Stimulated activated naive CD4-positive, alpha-beta T cell treated with Interleukin-2 at 50 U/mL for 16 hours (primary cell): ENCODE measurements at places on chromosomes 6 and 20.

GRCh38 chr6:143333081-143333480, 117.4 kb downstream of the ADAT2 start:
- no peak for DNase-seq

DNA sequence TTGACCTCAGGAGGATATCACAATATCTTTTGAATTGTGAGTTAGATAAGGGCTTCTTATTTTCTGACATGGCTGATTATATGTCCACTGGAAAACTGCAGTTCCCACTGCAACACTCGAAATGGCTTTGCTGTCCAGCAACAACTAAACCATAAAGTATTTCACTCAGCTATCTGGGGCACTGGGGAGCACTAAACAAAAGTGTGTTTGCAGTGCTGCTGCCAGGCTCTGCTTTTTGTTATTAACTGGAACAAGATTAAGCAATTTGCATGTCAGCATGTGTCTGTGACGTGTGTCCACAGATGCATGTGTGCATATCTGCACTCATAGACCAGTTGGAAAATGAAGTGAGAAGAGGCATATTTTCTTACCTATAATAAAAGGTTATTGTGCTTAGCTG, 107.8 kb upstream of the CCN2 start:
- no peak for DNase-seq

DNA sequence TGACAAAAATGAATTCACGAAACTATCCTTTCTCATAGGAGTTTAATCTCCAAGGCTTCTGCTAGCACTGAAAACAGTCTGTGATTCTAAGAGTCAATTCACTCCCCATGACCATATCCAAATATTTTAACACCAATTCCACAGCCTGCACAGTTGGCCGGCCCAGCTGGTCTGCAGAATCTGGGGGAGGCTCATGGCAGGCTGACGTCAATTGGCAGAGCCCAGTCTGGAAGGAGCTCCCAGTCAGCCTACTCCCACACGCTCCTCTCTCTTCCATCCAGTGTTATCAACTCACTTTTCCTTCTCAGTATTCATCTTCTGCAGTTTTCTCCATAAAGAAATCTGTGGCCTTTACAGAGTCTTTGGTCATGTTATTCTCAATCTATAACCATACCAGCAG, 111.0 kb downstream of the TBXT start:
- DNase-seq, result no peak

GRCh38 chr6:1551249-1551648, 58.5 kb upstream of the FOXC1 start:
- DNase-seq, result no peak

DNA sequence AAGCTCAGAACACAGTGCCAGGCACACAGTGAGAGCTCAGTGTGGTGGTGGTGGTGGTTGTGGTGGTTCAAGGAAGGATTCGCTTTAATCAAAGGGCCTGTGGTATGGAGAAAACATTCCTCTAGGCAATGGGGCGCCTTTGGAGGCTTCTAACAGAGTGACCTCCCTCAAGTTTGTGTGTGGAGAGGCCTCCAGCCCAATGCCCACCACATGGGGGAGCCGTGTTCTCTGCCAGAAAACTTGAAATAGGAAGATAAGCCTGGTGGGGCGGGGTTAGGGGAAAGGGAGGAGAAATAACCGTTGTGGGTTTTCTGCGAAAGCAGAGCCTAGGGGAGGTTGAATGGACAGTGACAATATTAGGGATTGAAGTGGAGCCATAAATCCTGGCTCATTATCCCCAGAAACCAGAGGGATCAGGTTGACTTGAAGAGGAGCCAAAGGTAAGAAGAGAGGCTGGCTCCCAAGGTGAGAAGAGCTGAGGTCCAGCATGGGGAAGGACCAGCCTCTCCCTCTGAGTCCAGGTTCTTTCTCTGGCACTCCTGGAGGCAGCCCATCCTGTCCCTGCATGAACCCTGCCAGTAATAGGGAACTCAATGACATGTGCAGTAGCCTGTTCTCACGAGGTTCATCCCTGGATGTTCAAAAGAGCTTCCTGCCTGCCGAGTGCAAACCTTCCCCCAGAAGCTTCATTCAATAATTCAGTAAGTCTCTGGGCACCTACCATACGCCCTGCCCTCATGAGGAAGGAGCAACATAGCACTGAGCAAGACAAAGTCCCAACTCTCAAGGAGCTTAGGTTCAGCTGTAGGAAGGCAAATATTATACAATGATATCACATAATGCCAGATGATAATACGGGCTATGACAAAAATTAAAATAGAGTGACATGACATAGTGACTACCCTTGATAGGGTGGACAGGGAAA, 51.4 kb downstream of the TGM2 start:
- DNase-seq, result no peak

- DNase-seq, result no peak
Measured at GRCh38 chr20:23096986-23097520, 10.9 kb upstream of the CD93 start.

DNA sequence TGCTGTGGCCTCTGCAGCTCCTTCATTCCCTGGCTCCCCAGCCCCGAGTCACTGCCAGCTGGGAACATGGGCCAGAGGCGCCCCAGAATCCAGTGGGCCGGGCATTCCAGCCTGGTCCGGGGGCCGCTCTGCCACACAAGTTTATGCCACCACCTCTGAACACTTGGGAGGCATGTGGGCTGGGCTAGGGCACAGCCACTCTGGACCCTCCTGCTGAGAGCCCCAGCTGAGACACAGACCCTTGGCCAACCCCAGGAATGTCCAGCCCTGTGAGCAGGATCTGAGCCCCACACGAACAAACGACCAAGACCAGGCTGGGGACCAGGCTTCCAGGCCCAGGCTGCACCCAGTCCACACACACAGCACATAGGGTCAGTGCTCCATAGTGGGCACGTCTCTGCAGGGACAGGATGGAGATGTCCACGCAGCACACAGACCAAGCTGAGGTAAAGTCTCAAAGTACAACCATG, 33.0 kb downstream of the YTHDF1 start:
- DNase-seq, result no peak
